ENCODE measurements at places on chromosomes 6 and 20.
A peak's percentile ranks its signal among the peaks of the same experiment; 100 is the strongest.

DNA sequence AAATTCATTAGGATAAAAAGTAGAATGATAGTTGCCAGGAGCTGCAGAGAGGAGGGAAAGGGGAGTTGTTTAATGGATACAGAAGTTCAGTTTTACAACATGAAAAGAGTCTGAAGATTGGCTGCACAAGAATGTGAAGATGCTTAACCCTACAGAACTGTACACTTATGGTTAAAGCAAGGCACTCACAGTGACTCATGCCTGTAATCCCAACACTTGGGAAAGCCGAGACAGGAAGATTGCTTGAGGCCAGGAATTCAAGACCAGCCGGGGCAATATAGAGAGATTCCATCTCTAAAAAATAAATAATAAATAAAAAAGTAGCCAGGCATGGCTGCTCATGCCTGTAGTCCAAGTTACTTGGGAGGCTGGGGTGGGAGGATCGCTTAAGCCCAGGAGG lies 174.0 kb downstream of the TASP1 start:
- DNase-seq: no peak

DNA sequence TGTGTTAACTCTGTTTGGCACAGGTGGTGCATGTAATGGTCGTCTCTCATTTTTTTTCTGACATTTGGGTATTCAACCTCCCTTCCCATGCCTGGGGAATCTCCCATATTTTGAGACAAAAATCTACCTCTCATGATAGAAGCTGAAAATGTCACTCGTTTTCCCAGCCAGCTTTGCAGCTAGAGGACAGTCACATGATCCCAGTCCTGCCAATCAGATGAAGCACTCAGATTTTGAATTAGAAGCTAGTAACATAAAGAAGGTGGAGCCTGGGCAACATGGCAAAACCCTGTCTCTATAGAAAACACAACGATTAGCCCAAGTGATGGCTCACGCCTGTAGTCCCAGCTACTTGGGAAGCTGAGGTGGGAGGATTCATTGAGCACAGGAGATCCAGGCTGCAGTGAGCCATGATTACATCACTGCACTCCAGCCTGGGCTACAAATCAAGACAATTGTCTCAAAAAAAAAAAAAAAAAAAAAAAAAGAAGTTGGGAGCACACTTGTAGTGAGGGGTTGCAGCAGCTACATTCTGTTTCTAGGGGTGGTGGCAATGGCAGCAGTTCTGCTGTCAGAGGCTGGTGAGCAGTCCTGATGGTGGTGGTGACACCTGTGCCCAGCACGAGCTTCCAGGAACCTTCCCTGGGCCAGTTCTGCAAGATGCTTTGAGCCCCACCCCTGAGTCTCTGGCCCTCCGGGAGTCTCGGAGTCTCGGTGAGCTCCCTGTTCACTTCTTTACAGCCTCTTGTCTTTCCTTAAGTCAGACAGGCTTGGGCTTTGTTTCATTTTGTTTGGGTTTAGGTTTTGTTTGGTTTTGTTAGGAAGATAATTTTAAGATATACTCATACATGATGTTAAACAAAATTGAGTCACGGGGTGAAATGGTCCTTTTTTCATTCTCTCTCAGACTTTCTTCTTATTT lies 94.1 kb upstream of the KCNG1 start:
- no peak for DNase-seq

GRCh38 chr20:49666911-49667310 lies 46.8 kb downstream of the B4GALT5 start:
- DNase-seq: no peak

DNA sequence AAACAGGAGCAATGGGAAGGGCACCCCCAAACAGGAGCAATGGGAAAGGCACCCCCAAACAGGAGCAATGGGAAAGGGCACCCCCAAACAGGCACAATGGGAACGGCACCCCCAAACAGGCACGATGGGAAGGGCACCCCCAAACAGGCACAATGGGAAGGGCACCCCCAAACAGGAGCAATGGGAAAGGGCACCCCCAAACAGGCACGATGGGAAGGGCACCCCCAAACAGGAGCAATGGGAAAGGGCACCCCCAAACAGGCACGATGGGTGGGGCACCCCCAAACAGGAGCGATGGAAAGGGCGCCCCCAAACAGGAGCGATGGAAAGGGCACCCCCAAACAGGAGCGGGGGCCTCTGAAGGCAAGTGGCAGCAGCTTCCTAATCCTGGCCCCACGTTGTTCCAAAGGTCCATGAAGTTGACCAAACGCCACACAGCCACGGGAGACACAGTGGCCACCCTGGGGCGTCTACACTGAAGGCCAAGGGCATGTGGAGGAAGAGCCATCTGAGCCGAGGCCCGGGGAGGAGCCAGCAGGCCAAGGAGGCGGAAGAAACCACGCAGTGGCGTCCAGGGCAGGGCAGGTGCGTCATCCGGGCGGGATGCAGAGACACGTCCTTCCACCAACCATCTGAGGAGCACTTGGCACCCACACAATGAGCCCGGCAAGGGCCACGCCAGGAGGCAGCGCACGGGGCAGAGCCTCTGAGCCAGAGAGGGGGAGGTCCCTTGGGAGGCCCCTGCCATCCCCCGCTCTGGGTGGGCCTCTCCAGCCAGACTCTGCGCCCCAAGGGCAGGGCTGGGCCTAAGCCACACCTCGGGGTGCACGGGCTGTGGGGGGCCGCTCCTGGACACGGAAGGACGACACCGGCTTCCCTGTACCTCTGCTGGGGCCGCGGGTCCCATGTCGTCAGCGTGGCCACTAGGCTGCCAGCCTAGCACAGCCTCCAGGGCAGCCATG lies 21.5 kb upstream of the NTSR1 start:
- no peak for DNase-seq

- no peak for DNase-seq
These were observed 1382.4 kb upstream of the ADGRB3 start for GRCh38 chr6:67252663-67253062.

DNA sequence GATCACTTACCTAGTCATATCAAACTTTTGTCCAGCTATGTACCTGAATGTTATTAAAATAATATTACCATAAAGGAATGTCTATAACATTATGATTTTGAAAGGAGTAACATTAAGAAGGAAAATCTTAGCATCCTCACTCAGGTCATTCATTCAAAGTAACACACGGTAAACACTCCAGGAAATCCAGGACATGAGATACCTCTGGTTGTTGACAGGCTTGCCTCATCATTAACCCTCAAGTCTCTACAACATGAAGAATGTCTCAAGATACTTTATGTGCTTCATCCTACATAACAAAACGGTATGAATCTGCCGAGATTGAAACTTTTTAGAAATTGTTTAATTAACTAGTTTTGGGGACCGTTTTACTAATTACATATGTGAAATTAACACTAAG lies 690 bp upstream of the FILIP1 start:
- no peak for DNase-seq

DNA sequence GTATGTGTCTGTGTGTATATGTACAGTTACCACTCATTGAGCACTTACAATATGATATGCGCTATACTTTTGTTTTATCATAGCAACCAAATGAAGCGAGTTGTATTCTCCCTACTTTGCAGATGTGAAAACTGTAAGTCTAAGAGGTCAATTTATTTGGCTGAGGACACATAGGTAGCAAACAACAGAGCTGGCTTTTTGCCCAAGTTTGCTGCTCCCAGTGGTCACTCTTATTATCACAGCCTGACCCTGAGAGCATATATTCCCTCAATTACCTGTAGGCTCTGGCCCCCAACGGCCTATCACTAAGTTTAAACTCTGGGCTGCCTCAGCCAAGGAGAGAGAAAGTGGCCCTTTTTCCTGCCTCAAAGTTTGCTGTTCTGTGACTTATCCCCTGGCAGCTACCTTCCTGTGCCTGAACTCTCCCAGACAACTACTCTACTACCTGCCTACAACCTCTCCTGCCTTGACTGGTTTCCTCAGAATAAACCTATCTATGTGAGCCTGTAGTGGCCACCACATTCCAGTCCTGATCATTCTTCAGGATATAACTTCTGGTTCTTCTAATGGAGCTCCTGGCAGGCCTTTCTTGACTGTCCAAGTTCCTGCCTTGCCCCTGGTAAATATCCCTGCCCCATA lies 221.8 kb downstream of the FRK start:
- peak; percentile 1 for DNase-seq

DNA sequence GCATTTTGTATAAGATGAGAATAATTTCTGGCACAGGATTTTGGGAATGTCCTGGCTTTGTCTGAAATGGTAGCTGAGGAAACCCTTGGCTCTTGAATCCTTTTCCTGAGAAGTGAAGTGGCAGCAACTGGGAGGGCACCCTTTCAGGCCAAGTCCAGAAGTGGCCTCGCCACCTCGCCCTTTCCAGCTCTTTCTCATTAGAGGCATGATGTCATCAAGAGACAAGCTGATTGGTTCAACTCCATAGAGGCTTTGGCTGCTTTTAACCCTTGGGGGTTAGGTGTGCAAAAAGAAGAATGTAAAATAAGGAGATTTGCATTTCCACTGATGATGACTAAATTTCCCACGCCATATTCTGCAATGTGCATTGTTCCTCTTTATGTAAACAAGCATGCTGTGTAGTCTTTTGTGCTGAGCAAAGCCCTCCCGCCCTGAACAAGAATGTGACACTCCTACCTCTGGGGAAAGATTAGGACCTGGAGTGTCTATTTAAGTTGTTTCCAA lies 116.5 kb downstream of the TCP11 start:
- DNase-seq: peak; percentile 83

DNA sequence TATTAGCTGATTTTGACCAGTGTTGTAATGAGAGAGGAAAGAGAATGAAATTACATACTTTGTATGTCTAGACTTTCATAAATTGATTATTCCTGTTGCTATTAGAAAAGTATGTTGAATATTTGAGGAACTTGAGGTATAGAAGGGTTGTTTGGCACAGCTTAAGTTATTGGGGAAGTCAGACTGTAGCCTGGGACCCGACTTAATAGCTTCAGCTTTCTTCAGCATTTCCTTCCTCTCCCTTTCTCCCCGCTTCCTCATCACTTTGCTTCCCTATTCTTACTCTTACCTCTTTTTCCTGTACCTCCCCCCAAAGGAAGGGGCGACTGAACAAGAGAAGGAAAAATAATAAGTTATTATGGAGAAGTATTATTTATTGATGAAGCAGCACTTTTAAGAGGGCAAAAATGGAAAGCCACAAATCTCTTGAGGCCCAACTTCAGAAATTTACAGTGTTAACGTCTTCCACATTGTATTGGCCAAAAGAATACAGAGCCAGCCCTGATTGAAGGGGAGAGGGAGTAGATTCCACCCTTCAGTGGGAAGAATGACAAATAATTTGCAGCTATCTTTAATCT lies 7.4 kb downstream of the SENP6 start:
- peak; percentile 64 for DNase-seq

DNA sequence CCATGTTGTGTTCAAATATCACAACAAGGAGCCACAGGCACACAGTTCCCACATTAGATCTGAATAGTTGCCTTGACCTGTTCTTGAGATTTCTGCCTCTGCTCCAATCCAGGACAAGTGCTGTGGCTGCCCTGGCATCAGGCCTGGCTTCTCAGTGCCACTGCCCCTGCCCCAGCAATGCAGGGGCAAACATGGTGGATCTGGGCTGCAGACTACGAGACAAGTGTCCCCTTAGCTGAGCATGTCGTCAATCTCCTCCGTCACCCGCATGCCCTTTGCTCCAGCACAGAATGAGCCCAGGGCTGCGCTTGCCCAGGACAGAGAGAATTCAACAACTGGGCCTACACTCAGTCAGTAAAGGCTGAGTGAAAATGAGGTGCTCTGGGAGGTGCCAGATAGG lies 201.6 kb downstream of the SYNDIG1 start:
- no peak for DNase-seq
